ENCODE measurements at places on chromosomes 1 and 21. TPM values are rescaled to one million over a fixed set of nuclear protein-coding genes. Genes with fewer than 3 reads are reported as not detected.

Gene SAMD11
- not detected for total RNA-seq

DNA sequence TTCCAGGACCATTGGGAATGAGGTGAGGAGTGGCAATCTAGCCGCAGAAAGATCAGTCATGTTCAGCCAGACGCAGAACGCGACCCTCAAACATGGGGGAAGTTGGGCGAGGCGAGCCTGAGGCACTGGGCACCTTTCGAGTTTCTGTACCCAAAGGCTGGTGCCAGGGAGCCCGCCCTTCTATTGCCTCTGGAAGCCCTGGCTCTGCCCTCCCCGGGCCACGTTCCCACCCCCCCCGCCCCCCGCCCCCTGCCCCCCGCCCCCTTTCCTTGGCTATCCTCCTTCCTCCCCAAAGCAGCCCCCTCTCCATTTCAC, 2.2 kb upstream of the ZBTB7B start:
- peaks cover 8% of the 10 kb centered on the region for H3K36me3 ChIP-seq
- no peaks in the 10 kb centered on the region for H3K27me3 ChIP-seq
- peaks cover 35% of the 10 kb centered on the region for H3K4me1 ChIP-seq
- peak overlapping the region; percentile 95 for H3K27ac ChIP-seq

DNA sequence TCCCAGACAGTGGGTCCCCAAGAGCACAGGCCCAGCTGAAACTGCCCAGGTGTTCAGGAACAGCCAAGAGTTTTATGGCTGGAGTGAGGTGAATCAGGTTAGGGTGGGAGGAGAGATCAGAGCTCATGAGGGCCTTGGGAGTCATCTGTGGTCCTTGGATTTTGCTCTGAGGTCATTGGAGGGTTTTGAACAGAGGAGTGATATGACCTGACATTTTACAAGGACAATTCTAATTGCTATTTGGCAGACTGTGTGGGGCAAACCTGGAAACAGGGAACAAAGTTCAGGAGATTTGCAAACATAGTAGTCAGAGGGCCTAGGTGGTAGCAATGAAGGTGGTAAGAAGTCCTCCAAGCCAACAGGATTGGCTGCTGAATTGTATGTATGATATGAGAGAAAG, 31.1 kb upstream of the LRRN2 start:
- H3K4me1 ChIP-seq = no peaks in the 10 kb centered on the region
- H3K27me3 ChIP-seq = peaks cover 5% of the 10 kb centered on the region
- H3K27ac ChIP-seq = no peak overlapping the region
- H3K36me3 ChIP-seq = no peaks in the 10 kb centered on the region
- H3K4me3 ChIP-seq = no peak overlapping the region

Gene ELK4
- 60.7 TPM for total RNA-seq

DNA sequence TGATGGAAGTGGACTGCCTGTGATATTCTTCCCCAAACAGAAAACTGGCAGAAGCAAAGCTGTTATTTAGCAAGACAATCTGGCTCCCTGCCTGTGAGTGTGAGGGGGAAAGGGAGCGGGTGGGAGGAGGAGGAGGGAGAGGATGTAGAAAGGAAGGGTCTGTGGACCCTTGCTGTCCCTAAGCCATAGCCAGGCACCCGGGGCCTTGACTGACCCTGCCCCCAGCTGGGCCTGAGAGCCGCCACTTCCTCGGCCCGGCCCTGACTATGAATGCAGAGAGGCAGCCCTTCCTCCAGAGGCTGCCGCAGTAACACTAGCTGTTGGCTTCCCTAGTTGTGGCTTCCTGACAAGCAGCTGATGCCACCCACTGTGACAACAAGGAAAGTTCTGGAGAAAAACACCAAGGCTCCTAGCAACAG, 13.9 kb downstream of the PLA2G2F start:
- no peak overlapping the region for H3K4me3 ChIP-seq
- H3K27me3 ChIP-seq = peaks cover 3% of the 10 kb centered on the region
- H3K36me3 ChIP-seq = peaks cover 2% of the 10 kb centered on the region
- no peak overlapping the region for H3K27ac ChIP-seq
- DNase-seq = no peak

GRCh38 chr1:91383456-91383855, 21.2 kb downstream of the HFM1 start:
- no peak overlapping the region for H3K4me3 ChIP-seq
- H3K27ac ChIP-seq = no peak overlapping the region
- no peaks in the 10 kb centered on the region for H3K36me3 ChIP-seq
- H3K4me1 ChIP-seq = no peaks in the 10 kb centered on the region

- no peak for DNase-seq
- no peaks in the 10 kb centered on the region for H3K27me3 ChIP-seq
- H3K4me1 ChIP-seq = peaks cover 10% of the 10 kb centered on the region
- H3K36me3 ChIP-seq = peaks cover 4% of the 10 kb centered on the region
These were observed 105.9 kb upstream of the EDEM3 start for GRCh38 chr1:184860535-184860934.

- DNase-seq = no peak
- peaks cover 7% of the 10 kb centered on the region for H3K27me3 ChIP-seq
- no peak overlapping the region for H3K4me3 ChIP-seq
- H3K4me1 ChIP-seq = no peaks in the 10 kb centered on the region
These were observed 70.0 kb downstream of the CLCA4 start for GRCh38 chr1:86616871-86617270.

- no peak for DNase-seq
- no peak within 1 kb of the TSS for H3K27ac ChIP-seq
- H3K4me1 ChIP-seq = no peaks in the 10 kb centered on the region
- H3K36me3 ChIP-seq = no peaks in the 10 kb centered on the region
- H3K27me3 ChIP-seq = no peaks in the 10 kb centered on the region
These were observed at the start of gene C1orf210 for GRCh38 chr1:43285269-43285990. Gene C1orf210, minus strand, starts transcription at chr1:43285581. Its CDS starts 2,311 bp downstream, at chr1:43283270.

Gene KRTAP7-1
- total RNA-seq = not detected

DNA sequence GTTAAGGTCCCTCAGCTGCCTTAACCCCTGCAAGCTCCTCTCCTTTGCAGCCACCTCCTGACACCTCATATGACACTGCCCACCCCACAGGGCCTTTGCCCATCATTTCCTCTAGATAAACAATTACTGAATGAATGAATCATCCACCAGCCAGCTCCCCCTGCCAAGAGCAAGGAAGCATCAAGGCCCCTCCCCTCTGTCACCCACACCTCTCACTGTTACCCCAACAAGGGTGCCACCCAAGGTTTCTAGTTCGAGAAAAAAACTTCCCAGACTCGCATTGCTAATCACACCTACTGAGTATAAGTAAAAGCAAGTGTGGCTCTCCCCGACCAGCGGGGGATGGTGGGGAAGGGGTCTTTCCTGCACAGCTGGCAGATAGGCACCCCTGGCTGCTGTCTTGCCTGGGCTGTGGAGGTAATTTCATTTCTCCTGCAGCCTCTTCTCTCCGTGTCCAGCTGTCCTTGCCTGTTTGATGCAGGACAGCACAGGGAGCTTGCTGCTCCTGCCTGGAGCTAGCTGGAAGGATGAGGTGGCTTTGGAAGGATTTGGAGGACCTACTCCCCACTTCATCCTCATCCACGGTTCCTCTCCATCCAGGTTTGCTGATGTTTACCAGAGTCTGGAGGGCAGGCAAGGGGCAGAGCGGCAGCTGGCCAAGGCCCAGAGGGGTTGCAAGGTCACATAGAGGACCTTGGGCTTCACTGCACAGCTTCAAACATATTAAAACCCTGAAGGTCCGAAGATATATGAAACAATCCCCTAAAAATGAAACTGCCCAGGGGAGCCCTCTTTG, 33.1 kb upstream of the LBR start:
- no peaks in the 10 kb centered on the region for H3K27me3 ChIP-seq
- H3K36me3 ChIP-seq = no peaks in the 10 kb centered on the region
- no peak overlapping the region for H3K4me3 ChIP-seq
- peaks cover 35% of the 10 kb centered on the region for H3K4me1 ChIP-seq
- DNase-seq = peak; percentile 75
